IPS-NIHi11 (cell line): ENCODE measurements at places on chromosomes 1 and 21.
A peak's percentile ranks its signal among the peaks of the same experiment; 100 is the strongest.

GRCh38 chr1:56453417-56454078 is 125.8 kb downstream of the PLPP3 start:
- DNase-seq, result peak; percentile 39

DNA sequence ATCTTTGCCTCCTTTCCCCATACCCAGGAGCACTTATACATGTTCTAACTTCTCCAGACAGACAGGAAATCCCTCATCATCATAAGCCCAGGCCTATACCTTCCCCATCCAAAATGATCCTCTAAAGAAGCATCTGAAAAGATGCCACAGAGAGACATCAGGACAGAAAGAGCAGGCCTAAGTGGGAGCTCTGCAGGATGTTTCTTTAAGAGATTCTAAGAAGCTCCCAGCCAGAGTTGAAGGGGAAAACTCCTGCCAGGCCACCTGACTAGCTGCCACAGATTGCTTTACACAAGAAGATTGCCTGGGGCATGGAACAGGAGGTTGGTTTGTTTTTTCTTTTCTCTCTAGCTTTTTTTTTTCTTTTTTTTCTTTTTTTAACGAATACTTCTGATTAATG is 275.8 kb downstream of the VAV3 start:
- peak; percentile 17 for DNase-seq

GRCh38 chr1:184428604-184429003 is 41.8 kb downstream of the C1orf21 start:
- no peak for DNase-seq

GRCh38 chr1:104761961-104762570 is 1012.4 kb downstream of the AMY1C start:
- no peak for DNase-seq

GRCh38 chr21:45918835-45919447 is 62.6 kb upstream of the COL6A1 start:
- no peak for DNase-seq

- DNase-seq, result no peak
These were observed 27.6 kb downstream of the CLDN14 start for GRCh38 chr21:36452281-36452825.

DNA sequence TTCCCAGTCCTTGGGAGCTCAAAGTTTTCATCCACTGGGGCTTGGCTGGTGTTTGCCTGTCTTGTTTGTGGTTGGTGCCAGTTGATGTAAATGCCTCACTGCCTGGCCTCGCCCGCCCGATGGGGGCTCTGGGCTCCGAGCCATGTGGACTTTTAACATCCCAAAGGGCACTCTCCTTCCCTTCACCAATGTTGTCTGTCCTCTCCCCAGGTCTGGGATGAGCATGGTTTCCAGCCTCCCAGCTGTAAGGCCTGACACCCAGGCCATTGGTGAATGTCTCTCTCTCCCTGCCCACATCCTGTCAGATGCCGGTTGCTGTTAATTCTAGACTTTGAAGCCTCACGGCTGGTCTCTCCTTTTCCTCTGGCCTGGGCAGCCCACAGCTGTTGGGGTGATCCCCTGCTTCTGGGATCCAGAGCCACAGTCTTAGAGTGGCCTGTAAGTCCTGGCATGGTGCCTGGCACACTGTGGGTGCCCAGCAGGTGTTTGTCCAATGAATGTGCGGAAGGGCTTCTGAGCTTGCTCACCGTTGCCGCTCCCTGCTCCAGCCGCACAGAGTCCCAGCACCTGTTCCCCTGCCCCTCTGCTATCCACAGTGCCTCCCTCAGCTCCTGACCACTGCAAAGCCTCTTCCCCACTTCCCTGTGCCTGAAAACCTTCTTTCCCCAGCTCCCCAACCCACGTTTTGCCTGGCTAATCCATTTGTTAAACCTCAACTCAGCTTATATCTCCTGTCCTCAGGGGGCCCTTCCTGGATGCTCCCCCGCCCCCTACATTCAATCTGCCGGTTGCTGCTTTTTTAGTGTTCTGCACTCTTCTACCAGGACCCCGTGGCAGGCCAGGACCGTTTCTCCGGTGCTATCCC is 3.3 kb upstream of the C1orf174 start:
- DNase-seq, result no peak

DNA sequence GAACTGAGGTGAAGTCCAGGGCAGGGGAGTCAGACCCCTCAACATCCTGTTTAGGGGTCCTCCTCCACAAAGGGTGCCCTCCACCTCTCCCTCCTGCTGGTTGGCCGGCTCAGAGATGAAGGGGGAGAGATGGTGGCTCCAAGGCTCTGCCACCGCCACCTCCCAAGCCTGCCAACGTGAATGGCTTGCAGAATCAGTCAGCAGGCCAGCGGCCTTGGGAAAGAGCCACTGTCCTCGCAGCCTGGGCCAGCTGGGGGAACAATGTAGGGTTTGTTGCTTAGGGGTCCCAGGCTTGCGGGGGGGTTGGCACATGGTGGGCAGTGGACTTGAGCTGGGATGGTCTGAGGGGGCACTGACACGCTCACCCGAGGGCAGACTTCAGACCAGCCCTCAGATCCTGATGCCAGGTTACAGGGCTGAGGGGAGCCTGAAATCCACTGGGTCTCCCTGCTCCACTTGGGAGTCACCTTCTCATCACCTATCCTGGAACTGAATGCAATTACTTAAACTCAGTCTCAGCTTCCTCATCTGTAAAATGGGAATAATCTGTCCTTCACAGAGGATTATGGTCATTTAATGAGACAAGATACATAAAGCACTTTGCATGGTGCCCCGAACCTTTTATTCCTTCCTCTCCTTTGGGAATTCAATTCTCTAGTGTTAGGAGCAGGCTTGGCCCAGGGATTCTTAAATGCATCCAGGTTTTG is 8.3 kb downstream of the GPR37L1 start:
- DNase-seq, result no peak

- no peak for DNase-seq
These were observed 4.6 kb downstream of the CRYBG2 start for GRCh38 chr1:26349188-26349876.

DNA sequence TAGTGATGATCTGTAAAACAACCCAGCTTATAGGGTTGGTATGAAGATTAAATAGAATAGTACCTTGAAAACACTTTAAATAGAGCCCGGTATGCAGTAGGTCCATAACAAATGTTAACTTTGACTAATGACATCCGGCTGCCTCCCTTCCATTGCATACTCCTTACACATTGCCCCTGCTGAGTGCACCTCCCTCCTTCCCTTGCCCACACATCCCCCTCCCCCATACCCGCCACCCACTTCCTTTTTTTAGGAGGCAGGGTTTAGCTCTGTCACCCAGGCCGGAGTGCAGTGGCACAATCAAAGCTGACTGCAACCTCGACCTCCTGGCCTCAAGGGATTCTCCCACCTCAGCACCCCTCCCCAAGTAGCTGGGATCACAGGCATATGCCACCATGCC is 24.4 kb upstream of the ZC3H12A start:
- DNase-seq, result no peak

GRCh38 chr1:167599957-167600581 is 30.0 kb upstream of the RCSD1 start:
- DNase-seq, result no peak

- no peak for DNase-seq
These were observed 16.2 kb upstream of the MYBPHL start for GRCh38 chr1:109322974-109323373.

GRCh38 chr21:27464648-27465047 is 497.8 kb upstream of the ADAMTS5 start:
- DNase-seq, result no peak

DNA sequence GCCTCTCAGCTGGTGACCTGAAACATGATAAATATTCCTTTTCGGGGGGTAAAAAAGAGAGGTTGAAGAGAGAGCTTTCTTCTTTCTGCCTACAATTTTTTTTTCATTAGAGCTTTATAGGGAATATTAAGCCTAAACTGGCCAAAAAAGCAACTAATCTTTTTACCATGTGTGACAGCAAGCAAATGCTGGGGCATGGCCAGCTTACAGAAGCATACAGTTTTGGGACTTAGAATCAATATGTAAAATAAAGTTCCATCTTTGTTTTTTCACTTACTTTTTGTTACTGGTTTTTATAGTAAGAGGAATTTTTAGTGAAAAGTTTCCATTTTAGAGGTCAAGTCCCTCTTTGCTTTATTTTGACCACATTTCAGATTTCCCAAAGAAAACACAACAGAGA is 301.2 kb upstream of the DEPDC1 start:
- DNase-seq, result no peak

DNA sequence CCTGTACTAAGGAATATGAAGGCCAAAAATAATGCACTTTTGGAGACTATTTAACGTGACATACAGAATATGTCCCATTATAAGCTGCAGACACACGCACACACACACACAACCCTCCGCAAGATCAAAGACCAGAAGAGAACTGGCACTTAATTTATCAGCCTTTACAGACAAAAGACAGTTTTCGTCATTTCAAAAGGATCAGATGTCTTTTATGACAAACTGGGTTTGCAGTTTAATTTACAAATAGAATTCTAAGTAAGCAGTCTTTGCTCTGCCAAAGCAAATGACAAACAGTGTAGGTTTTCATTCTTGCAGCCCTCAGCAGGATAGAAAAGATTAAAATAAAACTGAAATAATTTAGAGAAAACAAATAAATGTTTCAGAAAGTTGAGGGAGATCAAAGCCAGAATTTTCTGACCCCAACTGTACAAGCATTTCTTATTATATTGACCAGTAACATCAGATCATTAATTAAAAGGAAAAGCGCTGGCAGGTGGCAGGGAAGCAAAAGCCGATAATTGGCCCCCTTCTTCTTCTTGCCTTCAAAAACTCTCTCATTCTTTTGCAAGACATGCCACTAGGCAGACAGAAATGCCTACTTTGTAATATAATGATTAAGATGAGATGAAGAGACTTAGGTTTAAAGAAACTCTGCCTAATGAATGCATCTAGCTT is 169.0 kb downstream of the DENND1B start:
- no peak for DNase-seq

- DNase-seq, result no peak
These were observed 178.7 kb downstream of the DNM3 start for GRCh38 chr1:172019976-172020375.

DNA sequence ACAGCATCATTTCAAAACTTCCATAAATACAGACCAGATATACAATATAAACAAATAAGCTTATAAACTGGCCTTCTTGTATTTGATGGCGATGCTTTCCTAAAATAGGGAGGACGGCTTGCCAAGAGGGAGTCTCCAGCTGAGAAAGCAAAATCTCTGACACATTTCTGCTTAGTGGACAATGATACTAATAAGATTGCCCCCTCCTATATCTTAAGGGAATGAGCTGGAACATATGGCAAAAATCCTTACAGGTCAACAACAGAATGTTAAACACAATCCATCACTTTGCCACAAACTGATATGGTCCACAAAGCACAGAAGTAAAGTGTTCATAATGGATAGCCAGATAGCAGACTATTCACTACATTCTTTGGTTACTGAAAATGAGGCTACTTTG is 7.1 kb upstream of the GADD45A start:
- DNase-seq, result no peak

DNA sequence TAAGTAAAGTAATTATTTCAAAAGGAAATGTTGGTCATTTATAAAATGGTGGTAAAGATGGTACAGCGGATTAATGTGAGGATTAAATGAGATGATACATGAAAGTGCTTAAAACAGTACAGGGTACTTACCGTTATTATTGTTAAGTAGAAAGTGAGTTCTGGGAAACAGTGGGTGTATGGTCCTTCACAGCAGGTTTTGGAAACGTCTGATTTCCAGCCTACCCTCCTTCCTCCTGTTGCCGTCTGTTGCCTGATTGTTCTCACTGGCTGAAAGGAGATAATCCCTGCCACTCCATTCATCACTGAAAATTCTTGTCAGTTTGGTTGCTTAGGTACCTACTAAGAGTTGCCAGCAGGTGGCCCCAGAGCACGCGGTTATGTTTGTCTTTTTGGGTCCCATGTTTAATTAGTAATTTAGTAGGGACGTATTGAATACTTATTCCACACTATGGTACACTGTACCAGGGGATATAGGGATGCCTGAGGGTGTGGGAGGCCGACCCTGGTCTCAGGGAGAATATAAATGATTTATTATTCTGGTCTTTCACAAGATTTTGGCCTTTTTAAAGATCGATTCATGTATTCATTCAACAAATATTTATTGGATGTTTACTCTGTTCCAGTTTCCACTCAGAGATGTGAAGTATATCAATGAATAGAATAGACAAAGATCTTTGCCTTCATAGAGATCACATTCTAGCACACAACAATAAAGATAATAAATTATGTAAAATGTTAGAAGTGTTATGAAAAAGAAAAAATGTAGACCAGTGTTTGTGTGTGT is 30.8 kb upstream of the RPTN start:
- DNase-seq, result peak; percentile 38
